Amygdala (tissue), 56 donors: ENCODE measurements at places on chromosomes 6 and 20.

GRCh38 chr6:42819803-42820511 is 38.1 kb downstream of the BICRAL start:
- DNase-seq: no peak

- no peak for DNase-seq
Observed at GRCh38 chr6:149129371-149130077, 188.0 kb upstream of the TAB2 start.

GRCh38 chr6:101397199-101397598 is 3.7 kb downstream of the GRIK2 start:
- DNase-seq: no peak

- no peak for DNase-seq
Observed at GRCh38 chr6:45630801-45631200, 253.1 kb upstream of the SUPT3H start.

GRCh38 chr6:130838951-130839350 is 11.7 kb downstream of the SMLR1 start:
- no peak for DNase-seq

GRCh38 chr6:106517706-106518105 is 111.6 kb downstream of the RTN4IP1 start:
- no peak for DNase-seq

DNA sequence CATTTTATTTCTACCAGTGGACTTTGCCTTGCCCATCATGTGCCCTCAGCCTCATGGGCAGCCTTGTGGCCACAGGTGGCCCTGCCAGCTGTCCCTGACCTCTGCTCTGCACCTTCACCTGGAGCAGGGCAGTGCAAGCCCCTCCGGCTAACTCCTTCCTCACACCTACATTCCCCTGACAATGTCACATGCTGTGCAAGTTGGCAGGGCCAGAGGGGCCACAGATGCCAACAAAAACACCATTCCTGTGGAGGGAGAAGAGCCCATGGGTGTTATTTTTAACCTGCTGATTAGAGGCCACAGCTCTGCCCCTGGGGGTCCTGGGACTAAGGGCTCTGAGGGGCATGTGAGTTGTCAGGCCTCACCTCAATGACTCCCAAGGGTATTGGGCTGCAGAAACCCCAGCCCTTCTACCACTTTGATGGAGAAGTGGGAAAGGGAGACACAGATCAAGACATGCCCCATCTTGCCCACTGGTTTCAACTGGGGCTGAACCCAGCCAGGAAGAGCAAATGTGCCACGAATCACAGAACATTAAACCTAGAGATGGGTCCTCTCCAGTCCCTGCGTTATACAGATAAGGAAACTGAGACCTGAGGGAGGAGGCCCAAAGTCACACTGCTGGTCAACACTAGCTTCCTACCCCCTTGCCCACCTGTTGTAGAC is 65.0 kb downstream of the MRPL14 start:
- no peak for DNase-seq

DNA sequence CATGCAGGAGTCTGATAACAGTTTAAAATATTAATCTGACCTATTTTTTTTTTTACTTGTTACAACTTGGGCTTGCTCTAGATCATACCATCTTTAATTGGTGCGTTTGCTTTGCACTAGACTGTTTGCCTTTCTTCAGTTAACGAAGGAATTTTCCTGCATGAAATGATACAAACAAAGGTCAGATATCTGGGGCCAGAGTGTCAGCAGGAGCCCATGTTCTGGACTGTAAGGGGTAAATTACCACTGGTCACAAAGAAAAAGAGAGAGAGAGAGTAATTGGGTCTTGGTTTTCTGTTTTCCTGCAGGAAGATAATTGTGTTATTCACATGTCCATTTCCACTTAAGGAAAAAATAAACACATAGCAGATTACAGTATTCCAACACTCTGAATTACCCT is 399.4 kb upstream of the MARCKS start:
- no peak for DNase-seq

DNA sequence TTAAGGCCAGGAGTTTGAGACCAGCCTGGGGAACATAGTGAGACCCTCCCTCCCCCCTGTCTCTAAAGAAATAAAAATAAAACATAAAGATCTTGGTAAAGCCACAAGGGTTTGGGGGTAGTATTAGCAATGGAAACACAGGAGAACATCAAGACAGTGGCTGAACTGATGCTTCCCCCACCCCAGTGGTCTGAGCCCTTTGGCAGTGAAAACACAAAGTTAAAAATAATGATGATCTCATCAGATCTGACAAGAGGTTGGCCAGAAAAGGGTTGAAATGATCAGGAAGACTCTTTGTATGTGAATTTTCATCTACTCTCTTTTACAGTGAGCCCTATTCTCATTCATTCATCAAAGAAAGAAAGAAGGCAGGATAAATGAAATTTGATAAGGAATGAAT is 93.7 kb downstream of the KCNB1 start:
- DNase-seq: no peak

DNA sequence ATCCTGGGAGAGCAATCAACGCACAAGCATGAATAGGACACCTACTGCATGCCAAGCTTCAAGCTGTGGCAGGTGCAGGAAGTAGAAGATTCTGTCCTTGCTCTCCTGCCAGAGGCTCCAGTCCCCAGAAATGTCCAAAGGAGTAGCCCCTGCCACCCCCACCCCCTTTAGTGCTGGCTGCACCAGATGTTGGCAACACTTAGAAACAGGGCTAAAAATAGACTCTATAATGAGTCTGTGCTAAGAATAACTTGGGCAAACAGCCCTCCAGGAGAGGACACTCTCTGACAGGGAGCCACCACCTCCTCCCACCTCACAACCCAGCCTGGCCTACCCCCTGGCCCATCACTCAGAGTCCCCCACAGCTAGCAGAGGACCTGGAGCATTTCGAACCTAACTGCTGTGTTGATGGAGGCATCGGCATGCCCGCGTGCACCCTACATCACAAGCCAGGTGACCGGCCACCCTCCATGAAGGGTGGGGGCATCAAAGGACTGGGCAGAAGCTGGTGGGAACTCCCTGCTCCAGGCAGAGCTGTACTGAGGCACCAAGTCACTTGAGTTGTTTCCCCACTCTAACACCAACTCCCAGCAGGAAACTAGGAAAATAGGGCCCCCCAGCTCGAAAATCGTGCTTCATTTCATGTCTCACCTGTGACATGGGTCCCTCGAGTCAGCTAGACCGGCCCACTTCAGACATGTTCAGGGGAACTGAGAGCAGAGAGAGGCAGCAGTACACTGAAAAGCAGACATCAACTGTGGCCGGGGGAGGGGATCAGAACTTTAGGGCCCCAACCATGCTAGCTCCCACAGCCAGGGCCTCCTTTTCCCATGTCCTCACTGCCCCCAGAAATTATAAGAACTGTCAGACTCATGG is 18.7 kb downstream of the TFEB start:
- no peak for DNase-seq

GRCh38 chr6:112827793-112828192 is 480.7 kb downstream of the RFPL4B start:
- DNase-seq: no peak
